M059J (cell line): ENCODE measurements at places on chromosomes 2 and 18. TPM values are rescaled to one million over a fixed set of nuclear protein-coding genes. Genes with fewer than 3 reads are reported as not detected.

DNA sequence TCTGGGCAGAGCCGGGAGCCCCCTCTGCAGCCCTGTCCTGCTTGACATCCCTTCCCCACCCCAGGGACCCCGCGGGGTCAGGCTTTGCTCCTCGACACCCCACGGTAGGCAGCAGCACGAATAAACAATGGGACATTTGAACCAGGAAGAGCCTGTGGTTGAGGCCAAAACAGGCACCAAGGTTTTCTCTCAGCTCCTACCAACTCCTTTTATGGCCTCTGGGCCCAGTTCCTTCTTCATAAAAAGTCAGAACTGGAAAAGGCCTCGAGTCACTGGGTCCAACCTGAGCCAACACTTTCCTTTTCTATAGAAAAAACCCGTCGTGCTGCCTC, 20.6 kb downstream of the TEX44 start:
- DNase-seq, result no peak

DNA sequence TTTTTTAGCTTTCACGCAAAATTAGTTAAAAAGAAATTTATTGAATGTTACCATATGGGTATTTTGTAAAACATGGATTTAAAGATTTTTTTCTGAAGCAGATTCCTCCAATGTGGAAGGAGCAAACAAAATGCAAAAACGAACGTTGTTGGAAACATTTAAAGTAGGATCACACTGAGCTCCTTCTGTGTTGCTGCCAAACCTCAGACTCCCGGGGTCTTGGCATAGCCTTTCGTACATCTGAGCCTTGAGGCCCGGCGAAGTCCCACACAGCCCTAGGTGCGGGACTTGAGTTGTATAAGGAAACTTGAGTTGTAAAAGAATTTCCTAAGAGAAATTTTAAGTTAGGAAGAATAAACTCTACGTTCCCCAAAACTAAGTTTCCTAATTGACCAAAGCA, 52.0 kb upstream of the CD226 start:
- DNase-seq, result no peak

DNA sequence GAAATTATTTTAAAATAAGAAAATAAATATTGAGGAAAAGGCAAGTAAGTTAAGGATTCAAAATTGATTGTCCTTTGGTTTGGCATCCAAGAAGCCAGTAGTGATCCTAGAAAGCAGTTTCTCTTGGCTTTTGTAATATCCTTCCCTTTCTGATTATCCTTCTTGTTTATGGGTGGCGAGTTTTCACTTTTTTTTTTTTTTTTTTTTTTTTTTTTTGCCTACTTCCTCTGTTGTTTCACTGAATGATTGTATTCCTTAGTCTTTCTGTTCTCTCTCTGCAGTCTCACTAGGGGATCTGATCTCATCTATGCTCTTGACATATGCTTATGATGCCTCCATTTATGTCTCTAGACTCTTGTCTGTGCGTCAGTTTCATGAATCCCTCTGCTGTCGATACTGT, 4.2 kb downstream of the NAPG start:
- DNase-seq, result no peak

- peak; percentile 62 for DNase-seq
Measured at GRCh38 chr18:44325903-44326635, 354.6 kb upstream of the SETBP1 start.

DNA sequence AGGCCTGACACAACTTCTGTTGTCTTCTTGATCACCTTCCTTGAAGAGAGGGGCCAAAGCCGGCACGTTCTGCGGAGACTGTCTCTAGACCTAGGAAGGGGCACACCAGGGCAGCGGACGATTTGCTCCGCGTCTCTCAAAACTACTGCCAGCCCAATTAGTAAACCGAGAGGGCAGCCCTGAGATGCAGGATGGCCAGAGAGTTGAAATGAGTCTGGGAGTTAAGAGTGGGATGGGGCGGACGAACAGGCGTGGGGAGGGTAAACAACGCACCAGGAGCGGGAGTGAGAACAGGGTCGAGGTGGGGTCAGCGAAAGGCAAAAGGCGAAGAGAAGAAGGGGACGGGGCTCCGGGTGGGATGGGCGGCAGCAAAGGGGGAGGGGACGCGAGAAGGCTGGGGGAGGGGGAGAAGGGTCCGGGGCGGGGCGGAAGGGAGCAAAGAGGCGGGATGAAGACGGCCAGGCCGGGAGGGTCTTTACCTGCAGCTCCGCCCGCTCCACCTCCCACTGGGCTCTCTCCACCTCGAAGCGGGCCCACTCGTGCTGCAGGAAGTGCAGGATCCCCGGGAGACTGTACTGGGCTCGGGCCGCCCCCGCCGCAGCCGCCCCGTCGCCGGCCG, 476 bp downstream of the STRN start:
- peak; percentile 34 for DNase-seq

GRCh38 chr2:152173831-152174230, 1.7 kb downstream of the STAM2 start:
- no peak for DNase-seq

GRCh38 chr18:49727816-49728215, 85.5 kb downstream of the ACAA2 start:
- DNase-seq, result no peak

- DNase-seq, result peak; percentile 98
Measured at GRCh38 chr18:21672521-21673267, 31.9 kb downstream of the ABHD3 start.

- DNase-seq, result no peak
Measured at GRCh38 chr2:8394131-8394530, 287.7 kb upstream of the ID2 start.

- DNase-seq, result no peak
Measured at GRCh38 chr2:76639171-76639680, 883.0 kb downstream of the LRRTM4 start.

- no peak for DNase-seq
Measured at GRCh38 chr18:25326361-25326952, 25.5 kb downstream of the ZNF521 start.

DNA sequence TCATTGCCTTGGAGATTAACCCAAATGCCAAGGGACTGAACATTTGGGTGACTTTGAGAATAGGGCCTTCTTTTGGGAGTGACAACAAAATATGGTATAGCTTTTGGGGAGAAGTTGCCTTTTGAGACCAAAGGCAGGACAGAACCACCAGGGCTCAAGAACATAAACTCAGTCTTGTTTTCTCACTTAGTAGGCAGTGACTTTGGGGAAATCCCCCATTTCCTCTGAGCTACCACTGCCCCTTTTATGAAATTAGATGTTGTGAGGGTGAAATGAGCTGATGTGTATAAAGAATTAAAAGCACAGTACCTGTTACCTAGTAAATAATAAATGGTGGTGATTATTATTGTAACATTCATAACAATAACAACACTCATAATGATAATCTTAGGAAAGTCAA, 36.5 kb downstream of the GPD2 start:
- DNase-seq, result no peak

- no peak for DNase-seq
Measured at GRCh38 chr2:30201990-30202389, 29.3 kb upstream of the LBH start.

DNA sequence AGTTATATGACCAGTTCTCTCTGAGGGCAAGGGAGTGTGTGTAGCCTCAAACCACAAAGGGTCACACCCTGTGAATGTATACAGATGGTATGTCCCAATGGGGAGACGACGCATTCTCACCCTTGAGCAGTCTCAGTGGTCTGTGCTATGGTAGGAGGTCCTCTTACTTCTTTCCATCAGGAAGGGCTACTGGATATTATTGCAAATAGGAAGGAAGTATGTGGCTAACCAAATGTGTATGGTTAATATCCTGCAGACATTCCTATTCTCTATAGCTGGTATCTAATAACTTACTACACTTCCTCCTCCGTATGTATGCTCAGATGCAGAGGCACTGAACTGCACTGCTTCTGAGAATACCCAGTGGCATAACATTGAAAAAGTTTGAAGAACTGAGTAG, 306.7 kb upstream of the CCDC68 start:
- no peak for DNase-seq

DNA sequence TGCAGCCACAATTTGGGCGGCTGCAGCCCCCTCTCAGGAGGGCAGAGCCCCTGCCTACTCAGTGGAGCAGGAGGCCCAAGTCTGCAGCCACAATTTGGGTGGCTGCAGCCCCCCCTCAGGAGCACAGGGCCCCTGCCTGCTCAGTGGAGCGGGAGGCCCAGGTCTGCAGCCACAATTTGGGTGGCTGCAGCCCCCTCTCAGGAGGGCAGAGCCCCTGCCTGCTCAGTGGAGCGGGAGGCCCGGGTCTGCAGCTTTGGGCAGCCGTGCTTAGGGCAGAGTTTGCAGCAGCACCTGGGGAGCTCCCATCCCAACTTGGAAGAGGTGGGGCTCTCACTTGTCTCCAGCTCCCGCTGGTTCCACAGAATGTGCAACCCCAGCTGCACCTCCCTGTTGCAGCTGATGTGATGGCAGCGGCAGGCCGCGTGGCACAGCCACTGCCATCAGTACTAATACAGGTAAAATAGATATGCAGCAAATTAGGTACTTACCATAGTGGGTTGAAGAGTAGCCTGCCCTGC, 99.4 kb downstream of the TWIST2 start:
- no peak for DNase-seq

- no peak for DNase-seq
Measured at GRCh38 chr2:215685238-215685990, 249.5 kb upstream of the FN1 start.

- DNase-seq, result no peak
Measured at GRCh38 chr2:234026693-234027254, 23.7 kb upstream of the SPP2 start.

DNA sequence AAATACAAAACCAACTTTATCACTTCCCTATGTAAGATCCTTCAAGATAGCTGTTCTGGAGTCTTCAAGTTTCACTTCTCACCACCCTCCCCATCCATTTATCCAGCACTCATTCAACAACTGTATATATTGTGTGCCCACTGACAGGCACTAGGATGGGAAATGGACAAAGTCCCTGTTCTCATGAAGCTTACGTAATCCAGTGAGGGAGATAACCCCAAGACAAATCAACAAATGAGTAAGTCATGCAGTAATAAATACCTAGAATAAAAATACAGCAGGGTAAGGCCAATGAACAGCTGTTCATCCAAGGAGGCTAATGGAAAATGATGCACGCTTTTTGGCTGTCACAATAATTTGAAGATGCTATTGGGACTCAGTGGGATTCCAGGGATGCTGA, 133.8 kb downstream of the MEMO1 start:
- peak; percentile 25 for DNase-seq

DNA sequence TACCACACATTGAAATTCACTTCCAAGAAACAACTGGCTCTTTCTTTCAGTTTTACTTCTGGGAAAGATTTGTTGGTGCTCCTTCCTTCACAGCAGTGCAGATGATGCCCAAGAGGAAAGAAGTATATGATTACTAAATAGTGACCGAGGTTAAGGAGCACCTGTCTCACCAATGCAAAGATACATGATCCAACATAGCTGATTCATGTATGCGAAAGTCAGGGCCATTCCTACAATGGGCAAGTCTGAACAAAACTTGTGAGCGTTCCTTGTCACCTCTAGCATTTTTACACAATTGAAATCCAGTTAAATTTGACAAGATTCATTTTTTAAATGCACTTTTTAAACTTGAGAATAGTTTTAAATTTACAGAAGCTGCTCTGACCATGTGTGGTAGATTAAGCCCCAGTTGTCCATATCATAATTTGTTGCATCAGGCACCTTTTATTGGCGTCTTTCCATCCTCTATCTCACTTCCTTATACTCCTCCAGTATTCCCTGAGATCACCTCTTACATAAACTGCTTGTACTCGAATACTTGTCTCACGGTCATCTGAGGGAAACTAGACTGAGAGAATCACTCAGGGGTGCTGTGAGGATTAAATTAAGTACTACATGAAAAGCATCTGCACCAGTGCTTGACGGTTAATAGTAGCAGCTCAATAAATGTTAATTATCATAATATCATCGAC, 438.8 kb upstream of the CDH20 start:
- peak; percentile 24 for DNase-seq

DNA sequence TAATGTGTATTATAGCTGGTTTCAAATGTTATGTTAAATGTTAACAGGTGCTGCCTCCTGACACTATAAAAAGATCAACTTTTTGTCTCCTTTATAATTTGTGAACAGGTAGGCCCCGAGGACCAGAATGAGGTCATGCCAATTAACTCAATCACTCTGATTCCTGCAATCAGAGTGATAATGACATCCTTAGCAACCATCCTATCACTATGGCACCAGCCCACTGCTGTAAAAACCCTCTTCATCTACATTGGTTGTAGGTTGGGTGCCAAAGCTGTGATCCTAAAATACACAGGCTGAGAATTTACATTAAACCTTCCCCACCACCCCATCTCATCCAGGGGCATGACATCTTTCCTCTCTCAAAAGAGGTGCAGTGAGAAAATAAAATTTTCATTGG, 103.5 kb downstream of the CPO start:
- DNase-seq, result no peak

GRCh38 chr2:216606551-216607276, 26.5 kb upstream of the IGFBP2 start:
- peak; percentile 27 for DNase-seq

GRCh38 chr2:107927034-107927534, 59.2 kb upstream of the SLC5A7 start:
- DNase-seq, result no peak

- no peak for DNase-seq
Measured at GRCh38 chr2:130303169-130303568, 39.5 kb upstream of the IMP4 start.

- peak; percentile 56 for DNase-seq
Measured at GRCh38 chr2:158359846-158360245, 96.7 kb downstream of the CCDC148 start.

DNA sequence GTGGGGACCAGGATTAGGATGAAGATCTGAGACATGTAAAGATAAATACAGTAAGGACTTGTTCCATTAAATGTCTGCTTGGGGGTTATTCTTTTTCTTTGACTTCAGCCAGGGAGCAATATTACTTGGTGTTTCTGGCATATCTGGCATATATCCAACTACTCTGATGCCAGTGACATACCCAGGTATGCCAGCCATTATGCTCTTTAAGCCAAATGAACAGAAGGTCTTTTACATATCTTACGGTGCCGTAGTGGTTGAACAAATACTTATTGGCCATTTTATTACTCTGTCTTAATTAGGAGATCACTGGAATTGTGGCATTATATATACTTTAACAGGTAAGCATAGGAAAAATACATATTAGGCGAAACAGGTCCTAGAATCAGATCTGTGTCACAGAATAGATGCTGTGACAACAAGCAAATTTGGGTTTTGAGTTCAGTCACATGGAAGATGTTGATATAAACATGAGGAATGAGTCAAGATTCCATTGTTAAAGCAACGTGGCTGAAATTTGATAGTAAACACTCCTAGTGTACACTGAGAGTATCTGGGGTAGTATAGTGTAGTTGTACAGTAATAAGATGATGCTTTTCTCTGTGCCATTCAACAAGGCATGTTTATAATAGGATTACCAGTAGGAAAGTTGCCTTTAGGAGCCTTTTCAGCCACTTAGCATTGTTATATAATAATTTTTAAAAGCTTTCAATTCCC, 62.6 kb downstream of the KCTD18 start:
- peak; percentile 39 for DNase-seq

GRCh38 chr2:39510140-39510539, 73.1 kb upstream of the MAP4K3 start:
- no peak for DNase-seq

Gene IL36RN
- total RNA-seq, result 0.02 TPM in 1 of 2 replicates, not detected in the other

Gene DNAJC5G
- total RNA-seq, result not detected in 2 replicates

Gene RND3
- 170 and 187 TPM in 2 replicates for total RNA-seq

Gene DNER
- 13.9 and 21.5 TPM in 2 replicates for total RNA-seq

Gene DYNAP
- total RNA-seq, result not detected in 2 replicates

Gene PAX3
- 11.2 and 14.6 TPM in 2 replicates for total RNA-seq

Gene MATN3
- 0.81 and 1.3 TPM in 2 replicates for total RNA-seq

Gene FAM110C
- 0.15 TPM in 1 of 2 replicates, not detected in the other for total RNA-seq
